ENCODE measurements at places on chromosomes 11 and 22.
A peak's percentile ranks its signal among the peaks of the same experiment; 100 is the strongest.

DNA sequence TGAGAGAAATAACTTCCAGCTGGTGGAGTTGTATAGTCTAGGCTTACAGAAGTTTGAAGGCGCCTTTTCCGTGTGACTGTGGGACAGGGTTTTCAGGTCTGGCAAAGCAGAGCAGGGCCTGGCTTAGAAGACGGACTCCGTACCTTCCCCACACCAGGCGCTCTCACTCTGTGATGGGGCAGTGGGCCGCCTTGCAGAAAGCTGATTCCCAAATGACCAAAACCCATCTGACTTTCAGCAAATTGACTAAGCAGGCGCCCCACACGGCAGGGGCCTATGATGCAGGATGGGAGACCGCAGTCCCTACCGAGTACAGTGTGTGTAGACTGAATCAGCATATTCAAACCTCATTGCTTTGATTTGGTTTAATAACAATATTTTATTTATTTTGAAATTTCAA lies 85.8 kb upstream of the TMEM45B start:
- DNase-seq: no peak

GRCh38 chr22:41782316-41782715 lies 18.2 kb upstream of the CCDC134 start:
- no peak for DNase-seq

GRCh38 chr11:84719935-84720577 lies 907.1 kb downstream of the DLG2 start:
- no peak for DNase-seq

DNA sequence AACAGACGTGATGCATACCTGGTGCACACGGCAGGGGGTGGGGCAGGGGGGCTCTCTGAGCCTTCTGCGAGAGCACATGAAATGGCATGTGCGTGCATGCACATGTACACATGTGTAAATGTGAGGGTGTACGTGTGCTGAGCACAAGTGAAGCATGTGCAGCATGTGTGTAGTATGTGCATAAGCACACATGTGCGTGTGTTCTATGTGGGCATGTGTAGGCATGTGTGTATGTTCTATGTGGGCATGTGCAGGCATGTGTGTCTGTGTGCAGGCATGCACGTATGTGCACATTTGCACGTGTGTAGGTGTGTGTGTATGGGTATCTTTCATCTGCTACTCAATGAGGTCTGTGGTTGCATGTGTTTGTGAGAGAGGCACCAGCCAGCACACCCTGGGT lies 371.2 kb downstream of the CTTN start:
- DNase-seq: no peak

- peak; percentile 62 for DNase-seq
Observed at GRCh38 chr11:11450744-11451362, 97.8 kb upstream of the CSNK2A3 start.

DNA sequence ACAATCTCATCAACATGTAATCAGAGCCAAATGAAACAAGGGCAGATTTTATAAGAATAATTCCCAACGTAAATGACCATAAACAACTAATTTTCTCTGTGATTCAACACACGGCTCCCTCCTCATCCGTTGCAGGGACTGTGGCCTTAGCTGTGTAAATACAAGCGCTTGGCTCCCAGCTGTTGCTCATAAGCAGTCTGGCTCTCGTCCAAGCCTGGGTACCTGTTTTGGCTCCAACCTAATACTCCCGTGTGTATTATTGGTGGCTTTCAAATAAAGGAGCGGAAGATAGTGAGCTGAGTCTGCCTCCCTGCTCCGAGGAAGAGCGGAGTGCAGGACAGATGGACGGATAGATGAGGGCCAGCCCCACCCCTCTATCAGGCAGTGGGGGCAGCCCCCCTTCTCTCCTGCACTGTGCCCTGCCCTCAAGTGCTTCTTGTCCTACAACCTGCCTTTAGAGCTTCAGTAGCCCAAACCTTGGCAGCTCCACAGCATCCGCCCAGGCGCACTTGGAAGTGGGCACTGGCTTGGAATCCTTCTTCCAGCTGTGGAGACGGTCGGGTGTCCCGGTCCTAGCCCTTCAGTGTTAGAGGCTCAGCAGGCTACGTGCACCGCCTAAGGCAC lies 670.9 kb downstream of the BRD1 start:
- no peak for DNase-seq

DNA sequence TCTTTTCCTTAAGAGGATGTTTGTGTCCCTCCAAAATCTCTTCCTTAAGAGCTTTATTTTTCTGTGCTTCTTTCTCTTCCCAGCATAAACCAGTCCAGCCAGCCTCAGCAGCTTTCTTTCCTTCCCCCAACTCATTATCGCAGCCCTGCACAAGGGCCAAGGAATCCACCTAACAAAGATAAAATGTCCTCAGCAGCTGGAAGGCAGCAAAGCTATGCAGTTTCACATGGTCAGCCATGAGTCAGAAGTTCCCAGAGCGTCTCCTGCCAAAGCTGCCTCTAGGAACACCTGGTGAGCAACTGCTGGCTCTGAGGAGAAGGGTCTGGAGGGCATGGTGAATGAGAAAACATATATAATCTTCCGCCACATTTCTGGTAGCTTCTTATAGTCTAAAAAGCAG lies 45.3 kb upstream of the HMGXB4 start:
- peak; percentile 64 for DNase-seq

DNA sequence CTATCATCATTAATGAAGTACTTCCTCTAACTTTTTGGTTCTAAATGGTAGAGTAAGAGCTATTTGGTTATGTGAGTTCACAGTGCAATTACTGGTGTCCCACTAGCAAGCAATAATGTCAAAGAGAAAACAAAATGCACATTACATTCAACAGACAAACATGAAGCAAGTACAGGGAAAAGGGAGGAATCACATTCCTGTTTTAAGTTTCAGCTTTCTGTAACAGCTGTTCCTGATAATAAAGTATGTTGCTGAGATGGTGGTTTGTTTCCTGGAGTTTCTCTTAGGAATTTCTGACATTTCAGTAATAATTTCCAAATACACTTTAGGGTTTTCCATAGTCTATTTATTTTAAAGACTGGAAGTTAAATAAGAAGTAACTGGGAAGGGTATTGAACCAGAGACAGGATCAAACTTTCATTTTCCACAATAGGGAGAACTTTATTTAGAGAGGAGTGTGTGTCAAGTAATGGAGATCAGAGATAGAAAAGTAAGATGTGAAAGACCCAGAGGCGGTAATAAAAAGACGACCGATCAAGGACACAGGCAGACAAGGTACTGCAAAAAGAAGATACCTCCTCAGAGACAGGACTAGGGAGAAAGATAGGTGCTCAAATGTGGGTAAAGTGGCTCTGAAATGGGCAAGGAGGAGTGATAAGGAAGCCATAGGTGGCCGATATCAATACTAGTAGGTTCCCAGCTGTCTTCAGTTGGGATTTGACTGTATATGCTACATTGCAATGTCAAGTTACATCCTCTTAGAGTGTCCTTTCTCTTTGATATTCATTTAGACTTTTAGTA lies 20.8 kb upstream of the CLNS1A start:
- DNase-seq: peak; percentile 22

GRCh38 chr11:20362481-20362880 lies 1.0 kb upstream of the HTATIP2 start:
- DNase-seq: no peak

DNA sequence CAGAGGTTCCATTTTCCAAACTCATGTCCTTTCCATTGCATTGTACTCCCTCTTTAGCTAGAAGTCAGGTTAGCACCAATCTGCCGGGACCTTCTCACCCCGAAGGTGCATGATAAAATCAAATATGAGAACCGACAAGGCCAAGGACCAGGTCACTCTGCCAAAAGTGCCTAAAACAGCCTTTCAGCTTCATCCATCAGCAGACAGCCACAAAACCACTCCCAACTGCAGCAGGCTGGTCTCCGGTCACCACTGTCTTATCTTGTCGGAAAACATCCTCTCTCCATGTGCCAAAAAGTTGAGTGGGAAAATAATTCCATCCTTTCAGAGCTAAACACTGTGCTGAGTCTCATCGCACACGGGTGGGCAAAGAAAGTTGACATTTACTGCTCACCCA lies 1.4 kb downstream of the PI4KA start:
- DNase-seq: no peak

DNA sequence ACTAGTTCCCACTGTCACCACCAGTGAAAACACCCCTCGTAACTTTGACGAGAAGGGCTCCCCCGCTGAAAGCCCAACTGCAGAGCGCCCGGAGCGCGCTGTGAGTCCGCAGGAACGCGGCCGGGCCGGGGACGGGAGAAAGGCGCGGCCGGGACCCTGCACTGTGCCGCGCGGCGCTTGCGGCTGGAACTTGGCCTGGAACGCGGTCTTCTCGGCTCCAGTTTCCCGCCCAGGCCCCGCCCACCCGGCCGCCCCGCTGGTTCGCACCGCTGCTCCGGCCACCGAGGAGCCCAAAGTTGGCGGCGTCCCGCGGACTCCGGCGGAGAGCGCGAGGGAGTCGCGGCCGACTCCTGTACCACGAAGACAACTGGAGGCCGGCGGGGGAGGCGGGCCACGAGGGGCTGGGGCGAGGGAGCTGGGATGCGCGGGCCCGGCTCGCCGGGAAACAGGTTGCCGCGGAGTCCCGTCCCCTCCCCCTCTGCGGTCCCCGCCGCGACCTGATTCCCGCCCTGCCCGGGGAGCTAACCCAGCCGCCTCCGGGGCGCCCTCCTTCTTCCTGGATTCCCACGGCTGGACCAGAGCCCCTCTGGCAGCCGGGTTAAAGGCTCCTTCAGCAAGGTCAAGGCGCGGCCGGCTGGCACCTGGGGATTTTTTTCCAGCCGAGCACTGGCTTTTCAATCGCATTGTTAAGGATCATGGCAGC lies 3.4 kb downstream of the TENM4 start:
- DNase-seq: peak; percentile 42

DNA sequence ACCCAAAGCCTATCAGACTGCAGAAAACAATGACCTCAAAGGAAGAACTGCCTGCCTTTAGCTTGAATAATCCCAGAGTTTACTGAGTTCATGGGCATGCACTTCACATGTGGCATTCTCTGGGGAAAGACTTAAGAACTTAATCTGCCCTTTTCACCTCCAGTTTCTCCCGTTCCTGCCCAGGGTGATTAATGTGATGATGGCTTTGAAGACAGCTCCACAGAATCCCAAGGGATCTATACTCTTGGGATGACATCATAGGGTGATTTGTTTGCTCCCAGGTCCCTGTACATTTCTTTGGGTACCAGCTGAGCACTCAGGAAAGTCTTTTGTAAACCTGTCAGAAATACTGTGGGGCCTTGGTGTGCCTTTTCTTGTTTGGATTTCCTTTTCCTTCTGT lies 14.0 kb downstream of the FJX1 start:
- DNase-seq: peak; percentile 27

GRCh38 chr11:76119032-76119431 lies 87.3 kb downstream of the WNT11 start:
- DNase-seq: no peak

DNA sequence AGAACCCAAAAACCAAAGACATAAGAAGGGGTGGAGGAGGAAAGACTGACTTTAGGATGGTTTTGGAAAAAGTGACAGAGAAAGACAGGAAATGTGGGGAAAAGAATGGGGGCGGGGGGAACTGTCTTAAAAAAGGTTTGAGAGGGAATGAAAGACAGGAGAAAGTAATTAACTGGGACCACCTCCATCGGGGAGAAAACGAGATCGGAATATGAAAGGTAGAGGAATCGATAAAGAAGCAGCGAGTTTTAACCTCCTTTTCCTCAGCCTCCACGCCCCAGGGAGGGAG lies 524 bp downstream of the MTMR2 start:
- no peak for DNase-seq

DNA sequence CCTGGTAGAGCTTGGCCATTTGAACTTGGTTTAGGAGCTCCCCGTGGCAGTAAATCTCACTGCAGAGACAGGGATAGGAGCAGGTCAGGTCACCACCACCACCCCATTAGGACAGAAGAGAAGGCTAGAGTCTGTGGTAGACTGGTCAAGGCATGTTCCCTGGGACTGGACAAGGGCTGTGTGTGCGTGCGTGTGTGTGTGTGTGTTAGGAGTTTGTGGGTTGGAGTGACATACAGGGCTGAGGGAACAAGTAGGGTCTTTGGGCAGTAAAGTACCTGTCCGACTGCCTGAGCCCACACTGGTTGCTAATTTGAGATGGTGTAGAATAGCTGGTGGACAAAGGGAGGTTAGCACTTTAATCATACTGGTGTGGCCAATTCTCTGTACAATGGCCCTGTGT lies 16.1 kb downstream of the TREH start:
- peak; percentile 14 for DNase-seq

GRCh38 chr11:103659206-103659618 lies 377.2 kb upstream of the DDI1 start:
- DNase-seq: no peak

DNA sequence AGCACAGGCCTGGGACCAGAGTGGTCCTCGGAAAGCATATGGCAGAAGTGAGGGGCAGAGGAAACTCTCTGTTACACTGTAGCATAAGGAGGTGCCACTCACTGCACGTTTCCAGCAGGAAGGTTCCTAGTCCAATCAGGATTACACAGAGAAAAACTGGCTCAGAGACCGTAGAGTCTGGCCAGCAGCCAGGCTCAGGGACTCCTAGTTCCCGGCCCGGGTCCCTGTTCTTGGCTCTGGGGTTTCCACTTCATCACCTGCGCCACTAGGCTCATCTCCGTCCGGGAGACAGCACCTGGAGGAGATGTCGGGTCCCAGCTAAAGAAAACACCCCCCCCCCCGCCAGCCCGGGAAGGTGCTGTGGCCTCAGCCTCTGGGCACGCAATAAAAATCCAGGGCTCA lies 1.1 kb downstream of the TTLL12 start:
- DNase-seq: no peak

GRCh38 chr11:57482782-57483561 lies 22.6 kb downstream of the RTN4RL2 start:
- DNase-seq: no peak

- no peak for DNase-seq
Observed at GRCh38 chr11:111229604-111230003, 15.9 kb upstream of the POU2AF2 start.

DNA sequence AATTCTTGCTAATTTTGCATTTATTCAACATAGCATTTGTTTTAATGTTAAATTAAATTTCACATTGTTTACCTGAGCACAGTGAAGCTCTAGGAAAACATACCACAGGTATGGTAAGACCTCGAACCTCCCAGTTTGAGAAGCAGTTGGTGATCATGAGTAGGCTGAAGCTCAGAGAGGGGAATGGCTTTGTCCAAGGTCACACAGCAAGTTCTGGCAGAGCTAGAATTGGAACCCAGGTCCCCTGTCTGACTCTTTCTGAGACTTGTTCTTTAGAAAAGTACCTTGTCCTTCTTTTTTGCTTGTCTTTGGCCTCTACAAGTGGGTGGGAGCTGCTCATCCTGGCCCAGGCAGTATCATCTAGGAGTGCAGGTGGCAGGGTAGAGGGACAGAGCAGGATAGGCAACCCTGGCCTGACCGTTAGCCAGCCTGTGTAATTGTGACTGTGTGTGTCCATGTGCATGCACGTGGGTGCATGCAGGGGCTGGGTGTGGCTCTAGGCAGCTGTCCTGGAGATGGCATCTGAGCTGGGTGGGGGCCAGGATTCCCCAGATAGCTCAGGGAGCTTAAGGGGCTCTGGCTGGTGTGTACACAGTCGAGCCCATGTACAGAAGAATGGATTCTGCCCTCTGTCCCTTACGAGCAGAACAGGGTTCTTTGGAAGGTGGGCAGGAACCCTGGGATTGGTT lies 21.6 kb downstream of the PHLDB1 start:
- no peak for DNase-seq

GRCh38 chr11:70331901-70332300 lies 61.4 kb downstream of the PPFIA1 start:
- DNase-seq: no peak

GRCh38 chr22:42587588-42588175 lies 27.0 kb downstream of the POLDIP3 start:
- DNase-seq: no peak

- DNase-seq: no peak
Observed at GRCh38 chr11:33333816-33334215, 76.6 kb downstream of the HIPK3 start.

Data from astrocyte (in vitro differentiated cells and primary cell).